Tongue (tissue), 3 donors: ENCODE measurements at places on chromosomes 4 and X.

DNA sequence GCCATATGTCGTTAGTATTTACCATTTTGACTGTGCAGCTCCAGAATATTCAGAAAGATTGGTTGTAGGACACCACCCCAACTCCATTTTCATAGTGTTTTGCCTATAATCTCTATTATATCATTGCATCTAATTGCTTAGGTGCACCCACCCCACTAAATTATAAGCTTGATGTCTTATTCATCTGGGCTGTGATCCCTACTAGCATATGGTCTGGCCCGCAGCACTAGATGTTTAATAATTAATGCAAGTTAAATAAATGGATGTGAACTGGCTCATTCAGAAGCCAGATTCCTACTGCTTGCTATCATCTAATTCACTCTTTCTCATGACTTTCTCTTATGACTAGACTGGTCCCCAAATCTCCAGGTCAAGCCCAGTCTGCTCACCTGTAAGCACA is 143.5 kb downstream of the RELL1 start:
- DNase-seq, result no peak

DNA sequence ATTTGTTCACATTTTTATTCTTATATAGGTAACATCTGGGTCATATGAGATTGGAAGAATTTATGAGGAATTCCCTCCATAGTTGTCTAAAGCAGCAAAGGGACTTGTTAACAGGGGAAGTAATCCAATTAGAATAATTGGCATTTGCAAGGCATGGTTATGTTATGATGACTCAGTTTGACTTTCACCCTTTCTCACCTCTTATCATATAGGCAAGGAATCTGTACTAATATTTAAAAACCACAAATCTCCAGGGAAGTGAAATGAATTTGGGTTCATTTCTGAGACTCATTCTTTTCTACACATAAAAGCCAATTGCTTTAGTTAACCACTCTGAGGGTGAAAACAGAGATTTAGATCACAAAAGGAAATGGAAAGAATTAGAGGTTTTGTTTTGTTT is 281.5 kb upstream of the DKK2 start:
- no peak for DNase-seq

DNA sequence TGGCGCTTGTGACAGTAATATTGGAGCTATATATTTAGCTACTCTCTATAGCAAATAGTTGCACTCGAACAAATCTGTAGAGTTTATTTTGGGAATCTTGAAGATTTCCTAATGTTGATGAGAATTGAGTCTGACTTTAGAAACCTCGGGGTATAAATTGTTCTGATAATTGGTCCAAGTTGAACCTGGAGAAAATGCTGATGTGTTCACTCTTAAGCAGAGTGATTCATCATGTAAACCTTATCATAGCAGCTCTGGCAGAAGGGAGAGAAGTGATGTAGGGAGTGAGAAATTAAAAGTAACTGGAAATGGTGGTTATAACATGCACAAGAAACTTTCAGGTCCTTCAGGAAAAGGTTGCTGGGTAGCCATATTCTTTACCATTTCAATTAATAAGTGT is 16.4 kb upstream of the SLC4A4 start:
- no peak for DNase-seq

DNA sequence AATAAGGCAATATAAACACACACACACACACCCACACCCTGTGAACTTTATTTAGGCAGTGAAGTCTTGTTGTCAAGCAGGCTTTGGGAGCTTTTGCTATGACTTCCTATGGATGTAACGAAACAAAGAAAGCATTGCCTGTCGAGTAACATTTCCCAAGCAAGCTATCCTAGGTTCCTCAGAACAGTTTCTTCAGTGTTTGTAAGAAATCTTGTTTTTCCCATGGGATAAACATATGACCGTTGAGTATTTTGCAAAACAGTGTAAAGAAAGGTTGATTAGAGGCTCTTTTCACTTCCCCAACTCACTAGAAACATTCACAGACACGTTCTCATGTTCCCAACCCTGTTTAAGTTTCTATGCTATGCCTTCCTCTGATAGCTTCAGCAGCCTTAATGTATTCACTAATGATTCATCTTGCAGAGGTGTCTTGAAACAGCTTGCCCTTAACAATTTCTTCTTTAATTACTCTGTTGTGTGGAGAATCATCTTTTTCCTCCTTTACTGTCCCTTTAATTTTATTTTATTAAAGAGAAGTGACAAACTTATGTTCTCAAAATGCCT is 1947.1 kb upstream of the TENM3 start:
- DNase-seq, result no peak

DNA sequence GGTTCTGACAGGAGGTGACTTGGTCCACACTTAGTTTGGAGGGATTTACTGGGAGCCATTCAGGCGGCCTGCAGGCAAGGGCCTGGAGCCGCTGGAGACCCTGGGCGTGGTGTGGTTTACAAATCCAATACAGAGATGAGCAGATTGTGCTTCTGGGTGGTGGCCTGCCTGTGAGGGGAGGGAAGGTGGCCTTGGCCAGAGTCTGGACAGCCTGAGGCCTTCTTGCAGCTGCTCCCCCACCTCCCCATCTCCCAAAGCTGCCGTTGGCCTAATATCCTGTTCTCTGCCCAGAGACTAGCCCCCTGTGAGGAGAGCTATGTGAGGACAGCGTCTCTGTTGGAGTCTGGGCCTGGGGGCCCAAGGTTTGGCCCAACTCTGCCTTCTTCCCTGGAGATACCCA is 163.9 kb upstream of the MAMLD1 start:
- no peak for DNase-seq

GRCh38 chrX:74902806-74903205 is 22.4 kb downstream of the NEXMIF start:
- DNase-seq, result peak; percentile 10

DNA sequence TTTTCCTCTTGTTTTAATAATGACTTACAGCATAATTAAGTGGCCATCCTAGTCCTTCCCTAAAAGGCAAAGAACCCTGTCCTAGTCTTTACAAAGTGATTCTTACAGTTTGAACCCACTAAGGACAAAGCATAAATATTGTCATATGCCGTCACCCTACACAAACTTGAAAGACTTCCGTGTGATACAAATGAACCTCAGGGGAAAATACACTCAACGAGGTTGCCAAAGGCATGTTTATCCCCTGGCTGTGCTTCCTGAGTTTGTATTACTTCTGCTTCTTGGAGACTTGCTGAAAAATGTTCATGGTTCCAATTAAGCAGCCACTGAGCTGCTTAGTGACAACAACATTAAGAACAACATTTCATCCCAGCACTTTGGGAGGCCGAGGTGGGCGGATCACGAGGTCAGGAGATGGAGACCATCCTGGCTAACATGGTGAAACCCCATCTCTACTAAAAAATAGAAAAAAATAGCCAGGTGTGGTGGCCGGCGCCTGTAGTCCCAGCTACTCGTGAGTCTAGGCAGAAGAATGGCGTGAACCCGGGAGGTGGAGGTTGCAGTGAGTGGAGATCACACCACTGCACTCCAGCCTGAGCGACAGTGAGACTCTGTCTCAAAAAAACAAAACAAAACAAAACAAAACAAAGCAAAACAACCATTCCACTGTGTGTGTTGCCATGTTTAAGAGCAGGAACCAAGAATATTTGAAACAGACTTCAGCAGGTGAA is 16.2 kb downstream of the RASSF6 start:
- DNase-seq, result peak; percentile 25

DNA sequence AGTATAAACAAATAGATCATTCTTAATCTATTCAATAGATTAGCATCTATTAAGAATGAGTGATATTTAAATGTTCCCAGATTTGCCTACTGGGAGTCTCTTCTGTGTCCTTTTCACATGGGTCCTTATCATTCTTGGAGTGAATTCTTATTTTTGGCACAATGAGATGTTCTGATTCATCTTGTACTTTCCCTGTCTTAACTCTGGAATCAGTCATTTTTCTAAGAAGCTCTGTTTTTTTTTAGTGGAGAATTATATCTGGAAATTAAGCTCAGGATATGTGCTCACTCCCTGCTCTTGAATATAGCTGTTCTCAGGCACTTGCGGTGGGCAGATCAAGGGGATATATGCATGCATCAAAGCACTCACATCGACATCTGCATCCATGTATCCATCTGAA is 625.3 kb upstream of the HS3ST1 start:
- DNase-seq, result no peak

DNA sequence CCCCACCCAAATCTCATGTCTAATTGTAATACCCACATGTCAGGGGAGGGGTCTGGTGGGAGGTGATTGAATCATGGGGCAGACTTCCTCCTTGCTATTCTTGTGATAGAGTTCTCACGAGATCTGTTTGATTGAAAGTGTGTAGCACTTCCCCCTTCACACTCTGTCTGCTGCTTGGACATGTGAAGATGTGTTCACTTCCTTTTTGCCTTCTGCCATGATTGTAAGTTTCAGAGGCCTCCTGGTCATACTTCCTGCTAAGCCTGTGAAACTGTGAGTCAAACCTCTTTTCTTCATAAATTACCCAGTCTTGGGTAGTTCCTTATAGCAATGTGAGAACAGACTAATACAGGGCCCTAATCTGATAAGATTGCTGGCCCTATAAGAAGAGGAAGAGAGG is 1514.8 kb downstream of the RPA4 start:
- no peak for DNase-seq

DNA sequence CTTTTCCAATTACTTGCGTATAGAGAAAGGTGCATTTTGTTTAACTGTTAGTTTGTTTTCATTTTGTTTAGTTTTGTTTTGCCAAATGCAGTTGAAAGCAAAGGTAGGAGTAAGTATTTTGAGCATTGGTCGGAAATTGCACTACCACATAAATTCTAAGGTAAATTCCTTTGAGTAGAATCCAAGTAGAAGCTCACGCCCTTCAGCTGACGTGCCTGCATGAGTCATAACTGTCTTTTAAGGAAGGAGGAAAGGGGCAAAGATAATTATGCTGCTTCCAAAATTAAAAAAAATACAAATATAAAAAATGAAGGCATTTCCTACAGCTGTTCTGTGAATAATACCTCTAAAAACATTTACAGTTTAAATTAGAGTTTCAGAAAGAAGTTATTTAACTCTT is 110.2 kb upstream of the MYOZ2 start:
- DNase-seq, result peak; percentile 24

DNA sequence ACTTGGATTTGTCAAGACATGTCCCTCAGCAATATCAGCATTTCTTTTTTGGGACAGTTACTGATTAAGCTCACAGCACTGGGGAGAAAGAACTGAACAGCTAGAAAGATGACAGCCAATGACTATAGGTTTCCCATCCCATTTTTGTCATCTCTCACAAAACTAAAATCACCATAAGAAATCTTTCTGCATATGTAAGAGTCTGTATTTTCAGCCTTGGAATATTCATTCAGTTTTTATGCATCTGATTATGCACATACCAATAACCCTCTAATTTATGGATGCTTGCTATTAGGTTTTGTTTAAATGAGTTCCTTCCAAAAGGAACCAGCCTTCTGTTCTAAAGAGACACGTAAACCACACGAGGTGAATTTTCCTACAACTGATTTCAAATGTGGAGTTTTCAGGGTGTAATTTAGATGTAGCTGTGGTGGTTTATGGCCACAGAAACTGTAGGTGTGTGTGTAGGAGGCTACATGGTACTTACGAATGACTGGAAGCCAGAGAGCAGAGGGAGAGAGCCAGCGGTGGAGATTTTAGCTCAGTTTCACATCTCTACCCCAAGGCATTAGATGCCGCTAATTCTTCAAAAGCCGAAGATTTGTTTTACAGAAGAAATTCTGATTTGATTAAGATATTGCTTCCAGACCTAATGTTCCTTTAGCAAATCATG is 55.3 kb downstream of the AFF2 start:
- no peak for DNase-seq

GRCh38 chrX:43530837-43531236 is 125.3 kb upstream of the MAOA start:
- no peak for DNase-seq

DNA sequence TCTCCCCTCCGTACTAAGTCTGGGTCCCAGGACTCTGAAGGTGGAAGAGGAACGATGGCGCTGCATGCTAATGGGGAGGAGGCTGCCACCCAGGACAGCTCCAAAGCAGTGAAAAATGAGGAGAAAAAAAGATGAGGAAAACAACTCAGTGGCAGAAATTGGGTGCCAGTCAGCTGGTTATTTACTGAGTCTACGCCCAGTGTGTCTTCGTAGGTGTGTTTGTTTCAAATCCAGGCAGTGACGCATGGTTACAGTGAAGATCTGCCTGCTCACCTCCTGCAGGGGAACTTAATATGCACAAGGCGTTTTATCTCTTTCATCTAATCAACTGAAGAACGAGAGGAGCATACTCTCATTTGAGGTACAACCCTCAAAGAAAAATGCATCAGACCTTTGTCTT is 70.9 kb upstream of the FBXW7 start:
- no peak for DNase-seq

GRCh38 chr4:27000820-27001219 is 140.2 kb downstream of the STIM2 start:
- no peak for DNase-seq

- peak; percentile 48 for DNase-seq
These were observed 586 bp downstream of the BCAP31 start for GRCh38 chrX:153723351-153724251.

GRCh38 chr4:183443655-183444213 is 702 bp upstream of the CDKN2AIP start:
- no peak for DNase-seq

- no peak for DNase-seq
These were observed 109.5 kb downstream of the FRAS1 start for GRCh38 chr4:78166622-78167021.

- no peak for DNase-seq
These were observed 1278.6 kb downstream of the PCDH7 start for GRCh38 chr4:31998807-31999206.

- no peak for DNase-seq
These were observed 25.0 kb downstream of the ADGRA3 start for GRCh38 chr4:22490718-22491315.

DNA sequence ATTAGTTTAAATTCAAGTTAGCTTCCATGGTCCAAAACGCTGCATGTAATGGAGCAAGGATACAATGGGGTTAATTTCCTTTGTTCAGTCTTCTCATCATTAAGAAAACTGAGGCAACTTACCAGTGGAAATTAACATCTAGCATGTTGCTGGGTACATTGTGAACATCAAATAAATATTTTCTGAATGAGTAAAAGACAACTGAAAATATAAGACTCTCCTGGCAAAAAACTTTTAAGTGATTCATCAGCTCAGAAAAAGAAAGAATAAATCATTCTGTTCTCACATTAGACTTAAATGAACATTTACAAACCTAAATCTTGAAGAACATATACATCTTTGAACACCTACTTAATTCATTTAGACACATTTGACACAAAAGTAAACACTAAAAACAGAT is 138.4 kb upstream of the ETNPPL start:
- DNase-seq, result no peak

DNA sequence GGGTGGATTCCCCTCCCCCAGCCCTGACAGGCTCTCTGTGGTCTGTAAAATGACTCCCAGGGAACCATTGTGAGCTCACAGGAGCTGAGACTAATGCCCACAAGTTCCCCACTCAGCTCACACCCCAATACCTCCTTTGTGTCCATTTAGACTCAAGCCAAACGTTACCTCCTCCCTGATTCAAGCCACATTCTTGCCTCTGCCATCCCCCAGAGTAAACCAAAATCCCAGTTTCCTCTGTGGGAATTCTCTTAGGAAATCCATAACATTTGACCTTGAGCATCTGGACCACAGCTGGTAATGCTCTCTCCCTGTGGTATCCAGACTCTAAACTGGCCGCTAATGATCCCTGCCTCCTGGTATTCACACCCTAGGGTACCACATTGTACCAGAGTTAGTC is 26.3 kb upstream of the KDM5C start:
- no peak for DNase-seq

GRCh38 chr4:40143926-40144508 is 52.8 kb upstream of the RHOH start:
- no peak for DNase-seq

- no peak for DNase-seq
These were observed 270.3 kb downstream of the DTHD1 start for GRCh38 chr4:36551697-36552214.

- no peak for DNase-seq
These were observed 18.5 kb upstream of the AP1AR start for GRCh38 chr4:112213091-112213490.
